ENCODE measurements at places on chromosomes 7 and 10.

DNA sequence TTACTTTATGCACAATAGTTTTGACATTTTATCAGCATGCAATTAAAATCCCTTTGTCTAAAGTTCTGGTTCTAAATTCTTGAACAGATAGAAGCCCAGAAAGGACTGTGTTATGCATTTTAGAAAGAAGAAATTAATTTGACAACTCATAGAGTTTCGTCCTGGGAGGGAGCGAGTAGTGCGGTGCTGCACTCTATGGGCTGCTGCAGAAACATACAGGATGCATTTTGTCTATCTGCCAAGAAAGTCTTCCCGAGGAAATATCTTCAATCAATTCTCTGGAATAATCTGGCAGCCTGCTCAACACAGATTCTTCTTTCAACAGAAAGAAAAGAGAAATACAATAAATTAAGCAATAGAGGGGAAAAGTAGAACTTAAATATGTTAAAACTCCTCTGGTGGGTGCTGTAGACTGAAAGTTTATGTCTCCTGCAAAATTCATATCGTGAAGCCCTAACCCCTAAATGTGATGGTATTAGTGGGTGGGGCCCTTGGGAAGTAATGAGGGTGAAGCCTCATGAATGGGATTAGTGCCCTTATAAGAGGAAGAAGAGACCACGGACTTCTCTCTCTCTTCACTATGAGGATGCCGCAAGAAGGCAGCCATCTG is 39.0 kb upstream of the IFRD1 start:
- no peak for DNase-seq

- DNase-seq = no peak
Measured at GRCh38 chr7:33748793-33749192, 156.5 kb upstream of the BMPER start.

DNA sequence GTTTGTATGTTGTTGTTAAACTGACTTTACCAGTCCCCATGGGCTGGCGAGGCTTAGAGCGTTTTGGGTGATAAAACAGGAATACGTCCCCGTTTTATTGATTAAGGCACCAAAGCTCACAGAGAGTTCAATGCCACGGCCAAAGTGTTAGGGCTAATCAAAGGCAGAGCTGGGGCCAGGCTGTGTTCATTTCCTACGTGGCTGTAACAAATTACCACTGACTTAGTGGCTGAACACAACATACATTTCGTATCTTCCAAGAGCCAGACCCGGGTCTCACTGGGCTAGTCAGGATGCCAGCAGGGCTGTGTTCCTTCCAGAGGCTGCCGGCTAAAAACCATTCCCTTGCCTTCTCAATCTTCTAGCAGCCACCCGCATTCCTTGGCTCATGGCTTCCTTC is 94.4 kb upstream of the HABP2 start:
- no peak for DNase-seq

GRCh38 chr7:121433775-121434174 is 37.7 kb upstream of the FAM3C start:
- no peak for DNase-seq

DNA sequence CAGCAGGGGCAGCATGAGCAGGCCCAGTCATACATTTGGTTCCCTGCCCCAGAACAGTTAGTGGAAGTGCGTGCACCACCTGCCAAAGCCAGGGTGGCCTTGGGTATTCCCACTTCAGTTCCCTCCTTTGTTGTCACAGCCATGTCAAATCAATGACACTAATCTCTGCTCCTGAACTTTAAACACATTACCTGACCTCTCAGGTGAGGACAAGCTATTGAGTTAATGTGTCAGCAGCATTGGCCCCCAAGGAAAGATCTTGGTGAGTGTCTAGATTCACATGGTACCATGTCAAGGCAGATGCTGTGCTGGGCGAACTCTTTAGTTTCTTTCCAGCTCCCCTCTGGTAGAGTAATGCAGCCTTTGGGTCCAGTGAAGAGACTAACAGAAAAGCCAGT is 2.1 kb downstream of the CYP3A5 start:
- no peak for DNase-seq

- DNase-seq = no peak
Measured at GRCh38 chr7:47480576-47481538, 101.1 kb downstream of the TNS3 start.

- DNase-seq = no peak
Measured at GRCh38 chr10:123913688-123914268, 22.2 kb upstream of the CPXM2 start.

- no peak for DNase-seq
Measured at GRCh38 chr7:155449008-155449868, 8.7 kb upstream of the EN2 start.

DNA sequence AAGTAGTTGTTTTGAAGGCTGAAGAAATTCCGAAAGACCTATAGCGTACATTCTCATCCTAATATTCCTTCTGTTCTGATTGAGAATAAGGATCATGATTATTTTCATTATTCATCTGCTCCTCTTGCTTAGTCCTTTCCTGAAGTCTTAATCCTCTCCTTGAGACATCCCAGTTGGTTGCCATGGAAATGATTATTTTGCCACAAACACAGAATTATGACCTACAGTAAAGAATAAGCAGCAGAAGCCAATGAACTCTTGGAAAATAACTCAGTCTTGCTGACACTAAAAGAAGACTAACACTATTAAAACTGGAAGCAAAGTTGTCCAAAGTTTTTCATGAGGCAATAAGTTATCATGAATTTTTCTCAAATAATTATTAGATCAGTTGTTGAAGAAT is 47.8 kb upstream of the JAZF1 start:
- DNase-seq = no peak

- no peak for DNase-seq
Measured at GRCh38 chr7:150962553-150963399, 15.3 kb downstream of the KCNH2 start.

GRCh38 chr10:103856797-103857170 is 1.4 kb upstream of the SH3PXD2A start:
- no peak for DNase-seq

- no peak for DNase-seq
Measured at GRCh38 chr7:20542594-20542993, 72.9 kb upstream of the ABCB5 start.

GRCh38 chr7:143979359-143979758 is 20.8 kb upstream of the OR6B1 start:
- DNase-seq = no peak

DNA sequence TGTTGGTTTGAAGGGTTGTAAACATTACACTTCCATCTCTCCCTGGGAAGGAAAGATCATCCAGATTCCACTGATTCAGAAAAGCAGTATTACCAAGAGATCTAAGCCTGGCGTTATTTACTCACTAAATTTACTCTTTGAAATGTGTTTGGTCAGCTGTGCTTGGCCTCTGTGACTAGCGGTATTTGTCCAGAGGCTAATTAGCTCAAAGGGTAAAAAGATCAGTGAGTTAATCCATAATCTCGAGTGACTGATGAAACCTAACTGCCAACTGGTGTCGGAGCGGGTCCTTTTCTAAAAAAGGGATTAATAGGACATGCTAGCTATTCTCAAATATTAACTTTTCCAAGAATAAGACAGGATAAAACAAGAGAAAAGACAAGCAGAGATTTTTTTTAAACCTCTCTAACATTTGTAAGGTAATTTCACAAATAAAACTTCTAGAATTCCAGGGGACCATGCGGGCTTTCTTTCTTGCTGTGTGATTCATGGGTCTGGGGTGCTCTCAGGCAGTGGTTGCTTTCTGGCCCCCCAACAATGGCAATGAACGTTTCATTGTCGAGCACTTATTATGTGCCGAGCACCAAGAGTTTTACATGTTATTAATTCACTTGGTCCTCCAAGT is 247.3 kb upstream of the AOAH start:
- DNase-seq = no peak

DNA sequence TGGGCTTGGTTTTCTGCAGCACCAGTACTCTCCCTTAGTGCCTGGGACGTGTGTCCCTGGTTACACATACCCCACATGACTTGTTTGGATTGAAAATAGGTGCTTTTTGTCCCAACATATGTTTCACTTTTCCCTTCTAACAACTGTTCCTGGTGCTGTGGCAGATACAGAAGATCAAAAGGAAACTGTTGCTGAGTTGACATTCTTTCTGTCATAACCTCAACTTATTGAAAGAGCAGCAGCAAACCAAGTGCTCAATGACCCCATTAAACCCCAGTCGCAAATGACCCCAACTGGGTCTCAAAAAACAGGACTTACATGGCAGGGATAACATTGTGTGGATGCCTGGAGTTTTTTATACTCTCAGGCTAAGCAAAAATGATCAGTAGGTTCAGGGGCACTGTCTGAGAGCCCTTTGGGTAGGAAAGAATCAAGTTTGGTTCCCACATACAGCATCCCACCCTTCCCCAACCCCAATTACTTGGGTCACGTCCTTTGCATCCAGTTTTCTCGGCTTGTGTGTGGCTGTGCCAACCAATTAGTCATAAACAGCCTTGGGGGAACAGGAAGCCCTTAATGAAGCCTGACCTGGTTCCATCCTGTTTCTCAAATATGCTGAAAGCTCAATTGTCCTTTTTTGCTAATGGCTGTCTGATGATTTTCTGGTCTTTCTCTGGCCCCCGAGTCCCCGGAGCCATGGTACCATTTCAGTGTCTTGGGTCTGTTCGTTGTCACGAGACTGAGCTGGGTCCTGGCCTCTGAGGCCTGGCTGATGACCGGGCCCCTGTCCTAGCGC is 4.9 kb downstream of the HKDC1 start:
- no peak for DNase-seq

GRCh38 chr7:69656890-69657289 is 58.6 kb downstream of the AUTS2 start:
- no peak for DNase-seq

DNA sequence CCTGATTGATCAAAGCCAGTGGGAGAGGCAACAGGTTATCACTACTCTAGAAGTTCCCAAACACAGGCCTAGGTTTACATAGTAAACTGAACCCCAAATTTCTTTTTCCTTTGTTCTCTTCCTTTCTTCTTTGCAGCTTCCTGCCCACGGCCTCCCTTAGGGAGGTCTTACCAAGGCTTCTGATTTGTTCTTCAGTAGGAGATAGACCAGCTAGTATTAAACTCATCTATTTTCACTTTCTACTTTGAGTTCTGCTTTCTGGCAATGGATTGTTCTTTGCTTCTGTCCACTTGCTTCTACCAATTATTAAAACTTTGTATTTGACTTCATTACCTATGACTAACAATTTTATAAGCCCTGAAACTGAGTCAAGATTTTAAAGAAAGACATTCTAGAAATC is 251.2 kb upstream of the FZD1 start:
- no peak for DNase-seq

DNA sequence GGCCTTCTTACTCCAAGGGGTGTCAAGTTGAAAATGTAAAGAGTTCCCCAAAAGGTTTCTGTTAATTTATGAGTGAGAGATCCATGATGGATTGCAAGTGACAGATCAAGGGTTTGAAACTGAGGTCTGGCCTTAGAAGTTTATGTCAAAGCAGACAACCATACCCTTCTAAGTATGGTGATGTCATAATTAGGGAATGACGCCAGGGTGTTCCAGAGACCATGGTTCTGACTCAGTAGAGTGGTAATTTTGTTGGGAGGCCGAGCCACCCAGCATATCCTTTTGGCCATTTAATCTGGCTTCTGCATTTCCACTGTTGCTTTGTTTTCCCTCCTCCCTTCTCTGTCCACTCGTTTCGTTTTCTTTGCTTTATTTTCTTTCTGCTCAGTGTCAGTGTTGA is 2.7 kb downstream of the TRUB1 start:
- no peak for DNase-seq

- DNase-seq = no peak
Measured at GRCh38 chr7:1287752-1288201, 55.1 kb downstream of the UNCX start.

GRCh38 chr10:84755311-84755710 is 426.9 kb downstream of the CCSER2 start:
- DNase-seq = no peak

- no peak for DNase-seq
Measured at GRCh38 chr7:6460303-6460702, 12.5 kb upstream of the DAGLB start.

- DNase-seq = no peak
Measured at GRCh38 chr10:100621360-100622205, 85.8 kb downstream of the HIF1AN start.

GRCh38 chr7:120170834-120171233 is 102.1 kb upstream of the KCND2 start:
- no peak for DNase-seq

GRCh38 chr7:47875998-47876744 is 72.1 kb downstream of the PKD1L1 start:
- no peak for DNase-seq

- DNase-seq = no peak
Measured at GRCh38 chr10:93945819-93946218, 47.9 kb upstream of the PLCE1 start.

DNA sequence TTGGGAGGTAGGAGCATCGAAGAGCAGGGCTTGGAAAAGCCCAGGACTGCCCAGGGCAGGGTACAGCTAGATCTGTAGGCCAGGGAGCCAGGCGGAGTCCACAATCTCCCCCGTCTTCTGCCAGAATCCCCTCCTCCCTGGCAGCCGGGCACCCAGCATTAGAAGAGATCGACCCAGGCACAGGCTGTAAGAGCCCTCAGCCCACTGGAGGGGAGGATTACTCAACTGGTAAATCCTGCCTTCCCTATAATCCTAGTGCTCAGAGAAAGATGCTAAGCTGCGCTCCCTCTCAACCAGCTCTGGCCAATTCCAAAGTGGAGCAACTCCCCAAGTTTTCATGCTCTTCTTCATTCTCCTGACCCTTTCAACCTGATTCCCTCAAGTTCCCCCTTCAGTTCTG is 3.2 kb downstream of the SPOCK2 start:
- no peak for DNase-seq

DNA sequence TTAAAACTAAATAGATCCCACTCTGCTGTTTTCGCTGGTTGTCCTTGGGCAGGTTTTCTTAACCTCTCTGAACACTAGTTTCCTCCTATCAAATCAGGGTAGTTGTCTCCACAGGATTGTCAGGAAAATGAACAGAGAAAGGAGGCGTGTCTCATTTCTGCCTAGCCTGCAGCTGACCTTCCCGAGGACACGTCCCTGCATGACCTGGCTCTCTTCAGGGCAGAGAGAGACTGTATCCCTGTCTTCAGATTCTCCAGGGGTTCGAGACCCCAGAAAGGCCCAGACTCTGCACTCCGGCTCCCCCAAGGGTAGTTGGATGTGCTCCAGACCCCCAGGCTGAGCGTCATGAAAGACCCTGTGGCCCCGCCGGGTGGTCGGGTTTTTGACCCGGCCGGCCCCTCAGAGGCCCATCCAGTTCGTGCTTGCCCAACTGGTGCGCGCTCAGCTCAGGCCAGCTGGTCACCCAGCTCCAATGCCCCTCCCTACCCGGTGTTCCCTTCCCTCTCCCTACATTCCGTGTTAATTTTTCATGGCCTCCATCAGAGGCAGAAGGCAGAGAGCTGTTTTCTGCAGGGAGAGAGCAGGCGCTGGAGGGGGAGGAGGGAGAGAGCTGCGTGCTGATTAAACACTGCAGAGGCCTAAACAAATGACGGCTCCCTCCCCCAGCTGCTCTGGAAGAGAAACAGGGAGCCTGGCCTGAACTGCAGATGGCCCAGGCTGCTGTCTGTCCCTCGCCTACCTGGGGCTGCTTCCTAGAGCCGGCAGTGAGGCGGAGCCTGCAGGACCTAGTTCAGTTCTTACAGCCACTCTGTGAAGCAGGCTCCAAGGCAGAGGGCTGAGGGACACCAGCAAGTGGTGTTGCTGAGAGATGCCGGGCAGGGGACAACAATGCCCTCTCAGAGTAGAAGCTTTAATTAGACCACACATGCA is 86.2 kb upstream of the PPIF start:
- DNase-seq = no peak
